Stimulated activated CD4-positive, alpha-beta T cell treated with anti-CD3 and anti-CD28 coated beads, Interleukin-1b, Interleukin-23, amount 100 ng/mL, for 1 hour (primary cell): ENCODE measurements at places on chromosomes 4 and X.

DNA sequence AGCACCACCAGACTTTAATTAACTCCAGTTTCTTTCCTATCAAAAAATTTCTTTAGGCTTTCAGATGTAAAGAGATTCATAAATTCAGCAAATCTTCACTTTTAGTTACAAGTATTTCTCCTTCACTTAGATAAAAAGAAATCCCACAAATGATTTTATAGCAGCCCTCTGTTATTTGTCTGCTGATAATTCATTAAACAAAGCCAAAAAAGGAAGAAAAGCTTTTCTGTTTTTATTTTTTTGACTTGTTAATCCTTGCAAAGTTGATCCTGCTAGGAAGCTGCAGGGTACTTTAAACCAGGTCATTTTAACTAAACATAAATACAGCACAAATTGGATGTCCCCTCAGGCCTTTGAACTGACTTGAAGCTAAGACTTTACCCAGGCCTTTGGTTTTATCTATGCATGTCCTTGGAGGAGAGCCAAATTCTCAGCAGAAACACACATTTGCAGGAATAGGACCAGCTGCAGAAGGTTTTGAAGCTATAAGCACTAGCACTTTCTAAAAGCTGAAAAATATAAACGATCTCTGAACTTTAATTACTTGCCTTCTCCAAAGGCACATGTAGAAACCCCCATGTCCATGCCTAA lies 57.5 kb downstream of the PCDH18 start:
- no peak for DNase-seq

GRCh38 chr4:26434030-26434639 lies 56.1 kb downstream of the CCKAR start:
- no peak for DNase-seq

GRCh38 chrX:107454302-107454701 lies 4.8 kb downstream of the FRMPD3 start:
- no peak for DNase-seq

DNA sequence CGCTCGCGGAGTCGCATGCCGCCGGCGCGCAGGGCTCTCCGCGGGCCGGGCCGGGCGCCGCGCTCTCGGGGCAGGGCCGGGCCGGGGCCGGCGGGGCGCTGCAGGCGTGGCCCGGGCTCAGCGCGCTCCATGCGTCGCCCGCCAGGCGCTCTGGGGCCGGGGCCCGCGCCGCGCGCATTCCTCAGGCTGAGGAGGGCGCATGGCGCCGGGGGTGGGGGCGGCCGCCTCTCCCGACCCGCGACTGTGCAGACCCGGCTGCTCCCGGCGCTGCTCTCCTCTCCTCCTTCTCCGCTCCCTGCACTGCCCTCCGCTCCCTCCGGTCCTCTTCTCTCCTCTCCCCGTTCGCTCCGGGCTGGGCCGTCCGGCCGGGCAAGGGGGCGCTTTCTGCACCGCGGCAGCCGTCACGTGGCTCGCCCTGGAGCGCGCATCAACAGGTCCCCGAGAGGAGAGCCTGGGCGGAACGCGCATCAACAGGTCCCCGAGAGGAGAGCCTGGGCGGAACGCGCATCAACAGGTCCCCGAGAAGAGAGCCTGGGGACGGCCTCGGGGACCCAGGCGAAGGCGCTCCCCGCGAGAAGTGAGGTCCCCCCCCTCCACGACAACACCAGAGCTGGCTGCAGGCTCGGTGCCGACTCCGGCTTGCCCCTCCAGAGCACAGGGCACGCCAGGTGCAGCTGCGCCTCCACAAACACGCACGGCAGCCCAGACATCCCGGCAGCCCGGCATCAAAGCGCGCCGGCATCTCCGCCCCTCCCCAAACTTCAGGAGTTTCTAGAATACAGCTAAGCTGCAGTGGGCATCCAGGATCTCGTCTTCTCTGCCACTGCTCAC lies 12.9 kb downstream of the PPP2R3B start:
- no peak for DNase-seq

GRCh38 chr4:115334736-115335411 lies 221.5 kb upstream of the NDST4 start:
- DNase-seq = no peak

DNA sequence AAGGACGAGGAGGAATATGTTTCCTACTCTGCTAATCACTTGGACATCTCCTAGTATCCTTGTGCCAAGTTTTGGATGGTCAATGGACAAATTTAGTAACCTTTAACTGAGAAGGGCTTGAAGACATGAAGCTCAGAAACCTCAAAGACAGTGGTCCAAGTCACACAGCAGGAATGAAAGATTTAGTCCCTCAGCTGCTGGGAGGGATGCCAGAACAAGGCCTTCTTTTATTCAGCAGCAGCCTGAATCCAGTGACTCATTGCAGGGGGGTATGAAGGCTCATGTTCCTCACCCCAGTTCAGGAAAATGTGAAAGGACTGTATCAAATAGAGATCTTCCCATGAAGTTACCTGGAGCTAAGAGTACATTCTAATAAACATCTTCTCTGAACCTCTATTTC lies 214.9 kb upstream of the UGT8 start:
- DNase-seq = no peak

DNA sequence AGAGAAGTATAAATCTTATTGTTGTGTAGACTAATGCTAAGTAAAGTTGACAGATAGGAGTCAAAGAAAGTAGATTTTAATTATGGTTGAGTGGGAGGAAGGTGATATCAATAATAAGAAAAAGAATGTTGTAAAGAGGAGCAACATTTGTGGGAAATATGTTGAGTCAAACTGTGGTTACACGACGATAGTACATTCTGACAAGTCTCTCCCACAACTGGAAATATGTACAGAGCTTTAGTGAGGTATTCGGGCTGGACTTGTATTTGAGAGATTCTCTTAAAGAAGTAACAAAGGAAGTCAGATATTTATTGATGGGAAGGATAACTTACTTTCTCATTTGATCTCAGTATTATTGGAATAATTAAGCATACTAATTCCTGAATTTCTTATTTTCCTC lies 525.3 kb upstream of the MAGEB2 start:
- no peak for DNase-seq

- DNase-seq = no peak
Observed at GRCh38 chr4:63663870-63664269, 745.4 kb downstream of the TECRL start.

GRCh38 chrX:110066488-110067225 lies 63.7 kb downstream of the TMEM164 start:
- no peak for DNase-seq

DNA sequence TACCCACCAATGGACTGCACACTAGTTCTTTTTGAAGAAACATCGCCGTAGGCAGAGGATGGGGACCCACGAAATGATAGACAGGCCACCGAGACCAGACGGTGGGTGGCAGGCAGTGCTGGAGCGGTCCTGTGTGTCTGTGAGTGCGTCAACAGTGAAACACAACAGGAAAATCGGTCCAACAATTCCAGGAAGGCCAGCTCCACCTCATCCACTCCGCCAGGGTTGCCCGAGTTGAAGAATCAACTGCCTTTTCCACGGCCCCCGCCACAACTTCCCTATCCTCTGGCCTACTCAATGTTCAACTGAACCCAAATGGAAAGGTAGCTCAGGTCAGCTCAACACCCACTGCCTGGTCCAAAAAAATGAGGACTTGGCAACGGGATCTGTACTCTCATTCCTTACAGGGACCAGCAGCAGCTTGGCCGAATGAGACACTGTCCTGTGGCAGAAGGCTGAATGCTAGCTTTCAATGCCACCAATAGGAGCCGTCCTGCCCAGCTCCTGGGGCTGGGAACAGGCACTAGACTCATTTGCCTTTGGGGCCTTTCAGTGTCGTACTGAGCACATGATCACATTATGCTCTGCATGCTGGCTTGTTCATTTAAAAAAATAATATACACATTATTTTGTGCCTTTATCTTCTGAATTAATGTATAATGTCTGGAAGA lies 43.5 kb downstream of the MID1 start:
- no peak for DNase-seq
